NCI-H1436 (cell line): ENCODE measurements at places on chromosomes 12 and 14.

- no peak for DNase-seq
Measured at GRCh38 chr14:51079489-51079888, 15.4 kb downstream of the TRIM9 start.

GRCh38 chr12:48800971-48801370 is 12.1 kb upstream of the ADCY6 start:
- DNase-seq: no peak

- peak; percentile 28 for DNase-seq
Measured at GRCh38 chr14:59161561-59162175, 26.8 kb upstream of the DAAM1 start.

DNA sequence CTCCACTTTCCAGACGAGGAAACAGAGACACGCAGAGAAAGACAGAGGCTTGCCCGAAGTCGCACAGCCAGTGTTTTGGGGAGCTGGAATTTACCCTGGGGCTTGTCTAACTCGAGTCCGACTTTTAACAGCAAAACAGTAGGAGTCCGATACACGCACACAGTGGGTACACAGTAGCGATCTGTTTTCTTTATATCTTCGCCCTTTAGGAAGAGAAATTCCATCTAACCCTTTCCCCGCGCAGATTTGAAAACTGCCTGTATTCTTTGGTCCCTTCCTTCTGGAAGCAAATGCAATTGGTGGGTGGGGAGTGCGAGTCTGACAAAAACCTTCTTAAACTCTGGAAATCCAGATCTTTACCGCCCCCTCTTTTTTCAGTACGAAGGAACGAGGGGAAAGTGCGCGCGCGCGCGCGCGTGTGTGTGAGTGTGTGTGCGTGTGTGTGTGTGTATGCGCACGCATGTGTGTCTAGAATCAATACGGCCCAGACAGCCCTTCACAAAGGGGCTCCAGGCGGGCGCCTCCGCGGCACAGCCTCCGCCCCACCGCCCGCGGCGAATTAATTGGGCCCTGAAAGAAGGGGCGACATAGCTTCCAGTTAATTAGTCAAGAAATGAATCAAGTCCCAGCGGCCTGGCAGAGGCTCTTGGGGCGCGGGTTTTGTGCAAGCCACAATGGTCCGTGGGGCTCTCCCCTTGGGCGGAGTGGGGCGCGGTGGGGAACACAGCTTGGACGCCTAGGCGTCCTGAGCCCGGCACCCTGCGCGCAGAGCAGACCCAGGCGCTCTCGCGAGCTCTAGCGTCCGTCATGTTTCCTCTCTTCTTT is 14.0 kb upstream of the TBX3 start:
- peak; percentile 42 for DNase-seq

DNA sequence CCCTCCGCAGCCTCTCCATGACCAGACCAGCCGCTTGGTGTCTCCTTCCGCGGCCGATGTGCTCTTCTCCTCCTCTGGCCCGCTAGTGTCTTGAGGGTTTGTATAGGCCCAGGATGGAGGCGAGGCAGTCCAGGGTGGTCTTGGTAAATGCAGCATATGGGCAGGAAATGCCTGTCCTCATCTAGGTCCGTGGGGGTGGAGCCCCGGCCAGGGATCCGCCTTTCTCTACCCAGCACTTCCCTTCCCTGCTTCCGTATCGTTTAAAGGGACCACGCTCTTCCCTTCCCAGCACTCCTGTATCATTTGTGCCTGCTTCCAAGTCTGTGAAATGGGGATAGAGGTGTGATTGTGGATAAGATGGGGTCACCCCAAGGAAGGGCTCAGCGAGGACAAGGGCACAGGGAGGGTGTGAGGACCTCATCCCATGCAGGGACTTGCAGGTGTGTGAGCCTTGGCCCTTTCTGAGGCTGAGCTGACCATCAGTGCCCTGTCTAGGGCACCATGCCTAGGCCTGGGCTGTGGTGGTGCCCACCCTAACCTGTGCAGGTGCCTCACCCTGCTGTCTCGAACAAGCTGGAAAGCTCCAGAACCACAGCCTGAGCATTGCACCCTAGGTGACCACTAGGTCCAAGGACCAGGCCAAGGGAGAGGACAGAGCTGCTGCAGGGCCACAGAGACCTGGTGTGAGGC is 326.8 kb upstream of the RTL1 start:
- no peak for DNase-seq

DNA sequence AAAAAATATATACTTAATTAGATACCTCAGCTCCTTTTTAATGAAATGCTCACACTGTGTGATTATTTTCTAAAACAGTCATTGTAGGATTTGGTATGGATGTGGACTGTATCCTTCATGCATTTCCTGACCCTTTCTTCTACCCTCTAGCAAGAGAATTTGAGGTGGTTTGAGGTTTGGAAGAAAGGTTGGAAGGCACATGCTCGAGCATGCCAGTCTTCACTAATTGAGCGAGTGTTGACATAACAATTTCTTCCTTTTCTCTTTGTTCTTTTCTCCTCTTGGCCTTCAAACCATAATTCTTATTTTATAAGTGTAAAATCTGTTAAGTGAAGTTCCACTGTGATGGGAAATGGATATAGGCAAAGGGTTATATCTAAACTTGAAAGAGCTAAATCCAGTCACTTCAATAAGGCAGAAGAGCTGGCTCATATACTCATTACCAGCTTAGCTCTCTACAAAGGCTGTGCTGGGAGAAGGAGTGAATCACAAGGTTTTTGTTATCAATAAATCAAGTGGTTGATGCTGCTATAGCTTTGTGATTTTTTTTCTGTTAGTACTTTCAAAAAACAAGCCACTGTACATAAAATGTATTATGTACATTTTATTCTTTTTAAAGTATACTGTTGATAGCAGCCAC is 16.2 kb upstream of the PTHLH start:
- no peak for DNase-seq

DNA sequence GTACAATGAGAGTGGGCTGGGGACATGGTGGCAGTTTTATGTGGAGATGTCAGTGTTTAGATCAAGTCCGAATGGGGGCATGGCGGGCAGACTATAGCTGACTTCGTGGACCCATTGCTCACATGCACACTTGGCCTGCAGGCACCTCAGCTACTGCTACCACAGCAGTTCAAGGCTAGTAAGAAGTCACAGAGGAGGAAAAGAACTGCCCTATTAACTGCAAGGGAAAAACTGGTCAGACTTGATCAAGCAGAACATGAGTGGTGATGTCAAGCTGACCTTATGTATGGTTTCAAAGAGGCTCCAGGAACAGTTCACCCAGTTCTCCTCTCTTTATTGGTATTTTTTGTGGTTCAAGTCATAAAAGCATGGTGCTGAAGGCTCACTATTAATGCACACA is 30.2 kb upstream of the FRS2 start:
- DNase-seq: no peak

DNA sequence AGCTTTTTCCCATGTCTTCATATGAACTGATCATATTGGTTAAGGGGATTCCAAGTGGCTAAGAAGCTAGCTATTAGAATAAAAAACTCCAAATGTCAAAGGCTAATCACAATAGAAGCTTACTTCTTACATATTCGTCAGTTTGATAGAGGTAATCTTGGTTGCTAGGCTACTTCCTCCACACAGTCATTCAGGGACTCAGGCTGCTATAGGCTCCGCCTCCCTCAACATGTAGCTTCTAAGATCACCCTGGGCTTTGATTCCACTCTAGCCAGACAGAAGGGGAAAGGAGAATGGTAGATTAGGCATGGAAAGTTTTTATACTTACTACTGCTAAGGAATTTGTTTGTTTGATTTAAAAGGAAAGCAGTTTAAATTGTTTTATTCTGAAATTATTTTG is 207.9 kb downstream of the EFCAB11 start:
- no peak for DNase-seq

DNA sequence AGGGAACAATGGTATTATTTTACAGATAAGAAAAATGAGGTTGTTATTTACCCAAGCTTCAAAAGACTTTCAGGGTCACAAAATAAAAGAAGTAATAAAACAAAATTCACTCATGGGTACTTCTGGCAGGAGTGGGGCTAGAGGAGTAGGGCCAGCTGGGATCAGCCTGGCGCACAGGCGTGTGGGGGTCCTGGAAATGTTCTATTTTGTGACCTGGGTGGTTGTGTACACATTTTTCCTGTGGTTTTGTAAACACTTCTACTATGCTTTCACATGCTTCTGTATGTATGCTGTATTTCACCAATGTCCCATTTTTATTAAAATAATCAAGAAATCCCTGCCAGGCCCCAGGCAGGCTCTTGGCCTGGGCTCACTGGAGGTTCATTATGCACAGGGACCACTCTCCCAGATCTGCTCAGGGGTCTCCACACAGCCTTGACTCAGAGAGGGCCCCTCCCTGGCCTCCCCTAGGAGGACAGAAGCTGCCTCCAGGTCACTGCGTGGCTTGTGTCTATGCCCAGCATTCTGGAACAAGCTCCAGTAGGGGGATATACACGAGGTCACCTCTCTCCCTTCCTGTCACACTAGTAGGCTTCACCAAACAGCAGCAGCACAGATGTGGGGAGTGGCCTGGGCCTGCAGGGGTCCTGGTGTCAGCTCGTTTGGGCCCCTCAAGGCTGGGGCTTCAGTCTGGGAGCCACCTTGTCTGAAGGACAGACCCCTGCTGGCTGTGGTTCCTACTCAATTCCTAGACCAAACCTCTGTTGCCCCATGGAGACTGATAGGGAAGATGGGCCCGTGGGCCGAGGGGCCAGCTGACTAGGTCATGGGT is 37.8 kb downstream of the ANAPC7 start:
- no peak for DNase-seq

DNA sequence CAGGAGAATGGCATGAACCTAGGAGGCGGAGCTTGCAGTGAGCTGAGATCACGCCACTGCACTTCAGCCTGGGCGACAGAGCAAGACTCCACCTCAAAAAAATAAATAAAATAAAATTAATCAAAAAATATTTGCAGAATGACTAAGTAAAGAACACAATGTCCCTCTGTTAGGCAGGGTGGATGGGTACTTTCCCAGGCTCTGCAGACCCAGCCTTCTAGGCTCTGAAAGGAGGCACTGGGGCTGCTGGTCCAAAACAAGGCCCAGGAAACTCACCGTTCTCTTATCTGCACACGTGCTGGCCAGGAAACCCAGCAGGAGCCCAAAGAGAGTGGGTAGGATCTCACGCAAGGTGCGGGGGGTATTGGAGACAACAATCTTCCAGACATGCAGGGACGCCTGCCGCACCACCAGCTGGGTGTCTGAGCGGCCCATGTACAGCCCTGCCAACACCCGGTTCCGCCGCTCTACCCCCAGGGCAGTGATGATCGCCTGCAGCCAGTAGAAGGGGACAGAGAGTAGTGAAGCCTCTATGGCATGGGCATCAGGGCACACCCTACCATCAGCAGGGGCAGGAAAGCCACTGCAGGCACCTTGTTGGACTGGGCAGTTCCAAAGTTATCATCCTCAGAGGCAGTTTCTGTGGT is 25.8 kb upstream of the RAB35 start:
- no peak for DNase-seq

DNA sequence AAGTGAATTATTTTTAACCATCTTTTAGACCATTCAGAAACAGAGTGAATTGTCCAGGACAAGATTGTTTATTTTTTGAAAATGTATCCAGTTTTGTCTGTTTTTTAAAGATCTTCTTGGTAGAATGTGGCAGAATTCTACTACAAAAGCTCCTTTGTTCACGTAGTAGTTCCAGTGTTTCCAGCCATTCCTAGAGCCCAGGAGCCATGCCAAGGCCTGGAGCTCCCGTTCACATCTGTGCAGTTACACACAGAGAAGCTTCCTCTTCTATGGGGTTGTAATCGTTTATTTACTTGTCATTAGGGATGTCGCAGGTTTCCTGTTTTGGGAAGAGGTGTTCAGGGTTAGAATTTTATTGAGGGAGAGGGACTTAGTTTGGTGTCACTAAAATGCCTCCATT is 409.8 kb downstream of the NPAS3 start:
- DNase-seq: no peak

- DNase-seq: no peak
Measured at GRCh38 chr14:103281496-103282231, 52.4 kb upstream of the EIF5 start.

DNA sequence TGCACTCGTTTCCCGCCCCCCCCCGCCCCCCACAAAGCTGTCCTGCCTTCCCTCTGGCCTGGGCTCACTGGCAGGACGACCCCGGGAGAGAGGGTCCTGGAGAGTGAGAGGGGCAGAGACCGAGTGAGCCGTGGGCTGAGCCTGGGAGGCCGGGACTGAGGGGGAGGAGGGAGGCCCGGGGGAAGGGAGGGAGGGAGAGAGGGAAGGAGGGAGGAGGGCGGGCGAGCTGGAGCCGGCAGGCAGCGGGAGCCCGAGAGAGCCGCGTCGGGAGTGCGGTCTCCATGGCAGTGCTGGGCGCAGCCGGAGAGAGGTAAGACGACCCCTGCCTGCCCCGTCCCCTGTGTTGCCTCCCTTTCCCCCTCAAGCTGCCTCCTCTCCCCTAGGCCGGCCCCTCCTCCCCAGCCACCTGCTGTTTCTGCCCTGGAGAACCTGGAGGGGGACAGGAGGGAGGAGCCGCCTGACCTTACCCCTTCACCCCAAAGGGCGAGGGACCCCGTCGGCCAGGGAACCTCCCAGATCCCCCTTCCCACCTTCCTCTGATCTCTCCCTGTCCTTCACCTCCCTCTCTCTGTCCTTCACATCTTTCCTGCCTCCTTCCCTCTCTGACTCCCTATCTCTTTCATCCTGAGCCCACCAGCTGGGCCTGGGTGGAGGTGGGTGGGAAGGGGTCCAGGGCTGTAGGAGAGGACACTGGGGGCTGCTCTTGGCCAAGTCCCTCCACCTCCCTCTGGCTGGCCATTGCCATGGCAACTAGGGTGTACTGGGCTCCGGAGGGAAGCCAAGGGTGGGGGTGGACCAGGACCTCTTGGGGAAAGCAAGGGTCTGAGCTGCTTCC is at the start of gene GPR162:
GPR162 (plus strand) TSS at position 231 of the 835 bp plus-strand sequence. CDS start 2,078 bp downstream, outside the sequence.
- peak; percentile 73 for DNase-seq

GRCh38 chr14:21494902-21495762 is 16.0 kb downstream of the METTL3 start:
- DNase-seq: no peak

DNA sequence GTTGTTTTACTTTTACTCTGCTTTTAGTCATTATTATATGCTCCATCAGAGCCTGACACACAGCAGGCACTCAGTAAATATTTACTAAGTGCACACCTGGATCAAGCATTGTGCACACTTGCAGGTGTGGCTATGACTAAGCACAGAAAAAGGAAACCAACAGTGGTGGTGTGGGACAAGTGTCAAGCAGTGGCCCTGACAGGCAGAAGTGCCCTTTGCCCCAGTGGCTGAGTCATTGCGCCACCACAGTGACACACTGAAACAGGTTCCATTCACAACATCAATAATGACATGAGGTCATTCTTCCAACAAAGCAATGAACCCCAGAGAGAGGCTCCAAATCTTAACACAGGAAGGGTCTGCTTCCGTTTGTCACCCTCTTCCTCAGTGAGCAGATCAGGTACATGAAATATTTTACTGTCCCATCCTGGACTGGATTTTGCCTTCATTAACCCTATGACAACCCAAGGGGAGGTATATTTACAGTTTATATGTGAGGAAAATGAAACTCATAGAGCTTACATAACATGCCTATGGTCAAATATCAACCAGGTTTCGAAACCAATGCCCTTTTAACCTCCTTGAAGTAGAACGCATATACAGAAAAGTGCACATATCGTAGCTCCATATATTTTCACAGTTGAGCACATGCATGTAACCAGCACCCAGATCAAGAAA is 82.6 kb upstream of the GTF2A1 start:
- no peak for DNase-seq
